CD14-positive monocyte (primary cell): ENCODE measurements at places on chromosomes 1 and 21. TPM values are rescaled to one million over a fixed set of nuclear protein-coding genes. Genes with fewer than 3 reads are reported as not detected.

GRCh38 chr1:24207709-24208108 is 20.6 kb upstream of the IFNLR1 start:
- H3K27ac ChIP-seq = no peak overlapping the region
- H3K27me3 ChIP-seq = no peaks in the 10 kb centered on the region
- DNase-seq = no peak
- H3K4me1 ChIP-seq = no peaks in the 10 kb centered on the region

GRCh38 chr1:68046423-68046822 is 4.0 kb downstream of the DIRAS3 start:
- peaks cover 9% of the 10 kb centered on the region for H3K4me1 ChIP-seq
- no peak for DNase-seq
- H3K27ac ChIP-seq = no peak overlapping the region

- H3K4me3 ChIP-seq = no peak overlapping the region
- no peak overlapping the region for H3K27ac ChIP-seq
- H3K4me1 ChIP-seq = no peaks in the 10 kb centered on the region
Measured at GRCh38 chr1:246001142-246001836, 505.8 kb downstream of the SMYD3 start.

DNA sequence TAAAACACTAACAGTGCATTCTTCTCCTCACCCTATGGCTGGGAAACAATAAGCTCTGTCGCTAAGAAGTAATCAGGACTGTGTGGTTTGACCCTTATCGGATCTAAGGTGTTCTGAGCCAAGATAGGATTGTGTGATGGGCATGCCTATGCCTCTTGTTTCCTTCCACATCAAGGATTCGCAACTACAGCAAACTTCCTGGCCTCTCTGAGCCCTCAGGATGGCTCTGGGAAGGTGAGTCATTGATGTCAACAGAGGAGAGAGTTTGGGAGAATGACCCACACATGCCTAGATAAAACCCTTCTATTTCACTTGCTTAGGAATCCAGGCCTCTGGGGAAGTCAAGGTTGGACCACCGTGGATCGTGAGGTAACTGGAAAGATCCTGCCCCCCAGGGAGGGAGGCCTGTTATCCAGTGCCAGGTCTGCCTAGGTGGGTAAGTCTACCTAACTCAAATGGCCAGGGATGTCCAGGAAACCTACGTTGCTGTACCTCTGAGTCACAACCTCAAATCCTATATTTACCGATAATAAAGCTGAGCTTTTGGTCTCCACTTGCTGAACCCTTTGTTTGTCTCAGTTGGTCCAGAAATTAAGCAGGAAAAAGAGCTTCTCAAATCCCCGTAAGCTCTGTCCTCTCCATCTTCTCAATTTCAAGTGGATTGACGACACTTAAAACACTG is 27.4 kb downstream of the TIAM1 start:
- no peaks in the 10 kb centered on the region for H3K36me3 ChIP-seq
- H3K4me1 ChIP-seq = no peaks in the 10 kb centered on the region
- H3K27ac ChIP-seq = no peak overlapping the region
- no peak for DNase-seq
- no peaks in the 10 kb centered on the region for H3K27me3 ChIP-seq

DNA sequence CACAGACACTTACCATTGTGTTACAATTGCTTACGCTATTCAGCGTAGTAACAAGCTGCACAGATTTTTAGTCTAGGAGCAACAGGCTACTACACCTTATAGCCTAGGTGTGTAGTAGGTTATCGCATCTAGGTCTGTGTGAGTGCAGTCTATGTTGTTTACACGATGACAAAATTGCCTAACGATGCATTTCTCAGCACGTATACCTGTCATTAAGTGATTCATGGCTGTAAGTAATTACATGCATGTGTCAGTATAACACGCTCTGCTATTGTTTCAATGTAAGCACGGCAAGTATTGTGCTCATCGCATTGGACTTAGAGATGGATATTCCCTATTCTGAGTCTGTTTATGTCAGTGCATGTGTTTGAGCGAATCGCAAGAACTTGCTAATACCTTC is 15.7 kb upstream of the ZBTB18 start:
- H3K4me1 ChIP-seq = no peaks in the 10 kb centered on the region
- H3K27me3 ChIP-seq = no peaks in the 10 kb centered on the region
- H3K27ac ChIP-seq = no peak overlapping the region
- no peak overlapping the region for H3K4me3 ChIP-seq
- DNase-seq = no peak

DNA sequence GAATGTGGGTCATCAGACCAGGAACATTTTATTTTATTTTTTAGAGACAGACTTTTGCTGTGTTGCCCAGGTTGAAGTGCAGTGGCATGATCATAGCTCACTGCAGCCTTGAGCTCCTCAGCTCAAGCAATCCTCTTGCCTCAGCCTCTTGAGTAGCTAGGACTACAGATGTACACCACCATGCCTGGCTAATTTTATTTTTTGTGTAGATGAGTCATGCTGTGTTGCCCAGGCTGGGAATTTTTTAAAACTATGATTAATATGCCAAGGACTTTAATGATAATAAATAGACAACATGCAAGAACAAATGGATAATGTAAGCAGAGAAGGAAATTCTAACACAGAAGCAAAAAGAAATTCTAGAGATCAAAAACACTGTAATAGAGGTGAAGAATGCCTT is 142.4 kb downstream of the AK5 start:
- H3K36me3 ChIP-seq = no peaks in the 10 kb centered on the region
- no peak overlapping the region for H3K27ac ChIP-seq
- H3K27me3 ChIP-seq = no peaks in the 10 kb centered on the region

- H3K4me1 ChIP-seq = no peaks in the 10 kb centered on the region
- no peaks in the 10 kb centered on the region for H3K27me3 ChIP-seq
- H3K36me3 ChIP-seq = peaks cover 98% of the 10 kb centered on the region
- DNase-seq = no peak
- no peak overlapping the region for H3K4me3 ChIP-seq
Measured at GRCh38 chr1:198730952-198731351, 92.1 kb downstream of the PTPRC start.

- DNase-seq = no peak
- no peaks in the 10 kb centered on the region for H3K27me3 ChIP-seq
- no peak overlapping the region for H3K4me3 ChIP-seq
- H3K36me3 ChIP-seq = peaks cover 60% of the 10 kb centered on the region
- H3K4me1 ChIP-seq = no peaks in the 10 kb centered on the region
- no peak overlapping the region for H3K27ac ChIP-seq
Measured at GRCh38 chr21:25589887-25590286, 17.4 kb downstream of the MRPL39 start.

- peaks cover 11% of the 10 kb centered on the region for H3K36me3 ChIP-seq
- no peaks in the 10 kb centered on the region for H3K4me1 ChIP-seq
- no peak for DNase-seq
- H3K27ac ChIP-seq = no peak overlapping the region
- H3K4me3 ChIP-seq = no peak overlapping the region
Measured at GRCh38 chr1:231796141-231796540, 169.6 kb downstream of the DISC1 start.

GRCh38 chr1:232853994-232854797 is 49.0 kb downstream of the MAP10 start:
- no peaks in the 10 kb centered on the region for H3K27me3 ChIP-seq
- H3K4me1 ChIP-seq = no peaks in the 10 kb centered on the region
- no peaks in the 10 kb centered on the region for H3K36me3 ChIP-seq
- H3K27ac ChIP-seq = no peak overlapping the region
- peak; percentile 5 for DNase-seq
- no peak overlapping the region for H3K4me3 ChIP-seq

Gene HCRTR1
- not detected in 2 replicates for polyA plus RNA-seq

Gene RNU11
- polyA plus RNA-seq = not detected in 2 replicates

Gene GPR52
- not detected for polyA plus RNA-seq

Gene SPRR1B
- polyA plus RNA-seq = not detected

Gene OR2L13
- polyA plus RNA-seq = not detected

Gene CD1B
- 1.3 TPM for polyA plus RNA-seq

Gene TCEA3
- not detected for polyA plus RNA-seq

Gene C1orf115
- 0.33 and 0.47 TPM in 2 replicates for polyA plus RNA-seq
